ENCODE measurements at places on chromosomes 5 and 9.
A peak's percentile ranks its signal among the peaks of the same experiment; 100 is the strongest.

DNA sequence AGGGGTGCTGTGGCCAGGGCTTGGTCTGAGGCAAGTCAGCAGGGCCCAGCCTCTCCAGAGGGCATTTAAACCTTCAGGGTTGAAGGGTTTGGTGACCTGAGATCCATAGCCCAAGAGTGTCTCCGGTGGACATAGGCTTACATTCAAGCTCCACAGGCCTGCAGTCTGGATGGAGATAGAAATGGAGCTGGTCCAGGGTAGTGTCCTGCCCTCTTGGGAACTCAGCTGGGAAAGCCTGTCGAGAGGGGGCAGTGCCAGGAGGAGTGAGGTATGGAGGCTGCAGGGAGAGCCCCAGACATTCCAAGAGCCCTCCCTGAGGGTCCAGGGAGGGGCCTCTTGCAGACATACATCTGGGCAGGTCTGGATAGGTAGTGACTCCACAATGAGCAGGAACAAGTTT, 177.0 kb upstream of the MVB12B start:
- H3K27me3 ChIP-seq = peaks cover 63% of the 10 kb centered on the region
- no peak overlapping the region for H3K4me3 ChIP-seq
- peaks cover 3% of the 10 kb centered on the region for H3K36me3 ChIP-seq
- no peak for DNase-seq
- peaks cover 10% of the 10 kb centered on the region for H3K4me1 ChIP-seq

- no peaks in the 10 kb centered on the region for H3K27me3 ChIP-seq
- peak overlapping the region; percentile 88 for H3K27ac ChIP-seq
These were observed 9.3 kb downstream of the STOM start for GRCh38 chr9:121360601-121361374.

DNA sequence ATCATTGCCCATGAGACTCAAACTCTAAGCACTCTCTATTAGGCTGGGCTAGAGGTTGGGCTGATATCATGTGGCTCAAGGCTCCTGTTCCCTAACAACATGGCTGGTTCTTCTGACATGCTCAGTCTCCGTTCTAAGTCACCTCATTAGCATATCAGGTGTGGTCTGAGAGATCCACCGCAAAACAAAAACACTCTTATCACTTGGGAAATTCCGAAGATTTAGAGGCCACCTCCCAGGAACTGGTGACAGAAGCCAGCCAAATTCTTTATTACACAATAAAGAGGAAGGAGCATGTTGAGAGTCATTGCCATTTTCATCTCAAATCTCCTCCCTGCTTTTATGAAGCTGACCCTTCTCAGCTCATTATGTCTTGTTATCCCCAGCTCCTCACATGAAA, 107.6 kb downstream of the MSX2 start:
- peaks cover 6% of the 10 kb centered on the region for H3K27me3 ChIP-seq
- H3K36me3 ChIP-seq = no peaks in the 10 kb centered on the region
- no peak overlapping the region for H3K4me3 ChIP-seq
- no peaks in the 10 kb centered on the region for H3K4me1 ChIP-seq
- no peak for DNase-seq

GRCh38 chr9:76545191-76545590, 86.2 kb downstream of the GCNT1 start:
- H3K4me1 ChIP-seq = no peaks in the 10 kb centered on the region
- peaks cover 2% of the 10 kb centered on the region for H3K36me3 ChIP-seq
- no peak overlapping the region for H3K27ac ChIP-seq

- H3K4me3 ChIP-seq = no peak overlapping the region
- no peak for DNase-seq
- H3K27ac ChIP-seq = no peak overlapping the region
- H3K36me3 ChIP-seq = no peaks in the 10 kb centered on the region
- H3K4me1 ChIP-seq = no peaks in the 10 kb centered on the region
These were observed 35.6 kb downstream of the TRIO start for GRCh38 chr5:14178671-14179211.

DNA sequence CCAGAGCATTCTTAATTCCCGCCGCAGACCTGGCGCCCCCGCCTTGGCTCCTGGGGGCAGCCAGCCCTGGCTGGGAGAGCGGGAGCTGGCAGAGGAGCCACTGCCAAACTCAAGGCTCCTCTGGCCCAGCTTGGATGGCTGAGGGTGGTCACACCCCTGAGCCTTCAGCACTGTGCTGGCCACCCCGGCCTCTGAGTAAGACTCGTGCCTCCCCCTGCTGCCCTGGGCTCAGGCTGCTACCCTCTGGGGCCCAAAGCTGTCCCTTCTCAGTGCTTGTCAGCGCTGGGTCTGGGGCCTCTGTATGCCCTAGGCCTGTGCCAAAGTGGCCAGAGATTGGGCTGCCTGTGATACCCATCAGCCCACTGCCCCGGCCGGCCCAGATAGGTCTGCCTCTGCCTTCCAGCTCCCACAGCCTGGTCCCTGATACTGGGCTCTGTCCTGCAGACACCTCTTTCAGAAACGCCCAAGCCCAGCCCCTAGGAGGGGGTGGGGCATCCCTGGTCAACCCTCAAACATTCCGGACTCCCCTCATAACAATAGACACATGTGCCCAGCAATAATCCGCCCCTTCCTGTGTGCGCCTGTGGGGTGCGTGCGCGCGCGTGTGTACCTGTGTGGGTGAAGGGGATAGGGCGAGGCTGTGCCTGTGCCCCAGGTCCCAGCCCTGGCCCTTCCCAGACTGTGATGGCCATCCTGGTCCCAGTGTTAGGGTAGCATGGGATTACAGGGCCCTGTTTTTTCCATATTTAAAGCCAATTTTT, 4.4 kb upstream of the PRR7 start:
- no peaks in the 10 kb centered on the region for H3K27me3 ChIP-seq
- peaks cover 6% of the 10 kb centered on the region for H3K36me3 ChIP-seq
- no peak for DNase-seq
- H3K4me3 ChIP-seq = no peak overlapping the region
- peak overlapping the region; percentile 99 for H3K27ac ChIP-seq
- H3K4me1 ChIP-seq = peaks cover 52% of the 10 kb centered on the region

DNA sequence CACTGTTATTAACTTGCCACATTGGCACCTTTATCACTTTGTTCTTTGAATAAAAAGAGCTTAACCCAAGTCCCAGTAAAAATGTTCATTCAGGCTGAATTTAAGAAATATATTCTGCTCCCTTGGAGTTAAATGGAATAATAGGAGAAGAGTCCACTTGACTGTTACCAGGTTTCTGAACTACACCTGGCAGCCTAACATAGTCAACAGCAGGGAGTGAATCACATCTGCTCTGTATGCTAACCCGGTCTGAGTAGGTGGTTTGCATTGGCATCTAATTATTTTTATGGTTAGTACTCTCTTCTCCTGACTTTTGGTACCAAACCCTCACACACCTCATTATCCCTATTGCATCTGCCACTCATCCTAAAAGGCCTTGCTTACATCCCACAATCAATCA, 86.7 kb downstream of the STK32A start:
- no peak overlapping the region for H3K27ac ChIP-seq
- no peaks in the 10 kb centered on the region for H3K27me3 ChIP-seq
- H3K36me3 ChIP-seq = no peaks in the 10 kb centered on the region
- no peak for DNase-seq
- peaks cover 2% of the 10 kb centered on the region for H3K4me1 ChIP-seq

DNA sequence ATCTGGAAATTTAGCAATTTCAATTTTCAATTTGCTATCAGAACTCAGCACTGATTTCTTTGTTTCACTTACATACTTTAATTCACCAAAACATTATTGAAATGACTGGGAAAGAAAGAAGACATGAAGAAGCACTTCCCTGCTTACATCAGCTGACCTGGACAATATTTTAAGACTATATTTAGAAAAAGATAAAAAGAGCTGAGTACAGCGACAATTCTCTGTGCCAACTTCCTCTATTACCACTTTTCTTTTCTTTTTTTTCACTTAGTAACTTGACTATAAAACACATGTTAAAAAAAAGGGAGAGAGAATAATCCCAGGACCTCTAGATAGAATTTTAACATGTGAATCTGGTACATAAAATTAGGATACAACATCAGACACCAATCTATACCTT, 35.6 kb downstream of the MEF2C start:
- no peak overlapping the region for H3K27ac ChIP-seq
- peaks cover 5% of the 10 kb centered on the region for H3K27me3 ChIP-seq
- no peaks in the 10 kb centered on the region for H3K4me1 ChIP-seq
- no peak overlapping the region for H3K4me3 ChIP-seq

DNA sequence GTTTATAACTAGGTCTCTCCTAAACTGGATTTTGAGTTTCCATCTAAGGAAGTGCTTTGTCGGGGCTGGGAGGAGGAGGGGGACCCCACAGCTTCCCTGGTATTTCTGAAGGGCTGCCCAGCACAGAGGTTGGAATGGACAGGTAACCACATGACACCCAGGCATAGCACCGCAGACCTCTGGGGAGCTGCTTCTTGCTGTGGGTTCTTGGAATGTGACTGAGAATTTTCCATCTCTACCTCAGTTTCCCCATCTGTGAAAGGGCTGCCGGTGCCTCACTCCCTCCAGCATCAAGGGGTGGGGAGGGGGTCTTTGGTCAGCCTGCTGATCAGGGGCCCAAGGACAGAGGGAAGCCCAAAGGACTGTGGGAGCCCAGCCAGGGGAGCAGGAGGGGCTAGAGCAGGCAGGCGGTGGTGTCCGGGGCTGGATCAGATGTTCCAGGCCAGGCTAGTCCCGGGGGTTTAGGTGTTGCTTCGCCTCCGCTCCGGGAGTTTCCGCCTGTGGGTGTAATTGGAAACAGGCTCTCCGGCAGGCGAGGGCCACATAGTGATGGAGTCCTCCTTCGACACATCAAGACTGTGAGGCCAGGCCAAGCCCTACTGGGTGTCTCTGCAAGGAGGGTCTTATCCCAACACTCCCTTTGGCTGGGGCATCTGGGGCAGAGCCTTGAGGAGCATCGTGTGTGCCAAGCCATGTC, 3.3 kb downstream of the OLFML2A start:
- no peak overlapping the region for H3K4me3 ChIP-seq
- peaks cover 2% of the 10 kb centered on the region for H3K36me3 ChIP-seq
- no peak overlapping the region for H3K27ac ChIP-seq
- peaks cover 14% of the 10 kb centered on the region for H3K27me3 ChIP-seq
- DNase-seq = no peak

- H3K27me3 ChIP-seq = no peaks in the 10 kb centered on the region
- no peak for DNase-seq
- H3K4me1 ChIP-seq = no peaks in the 10 kb centered on the region
- H3K4me3 ChIP-seq = no peak overlapping the region
- H3K36me3 ChIP-seq = no peaks in the 10 kb centered on the region
- H3K27ac ChIP-seq = no peak overlapping the region
These were observed 214.7 kb downstream of the IRX2 start for GRCh38 chr5:2536632-2537377.

GRCh38 chr9:94081864-94082463, 2.3 kb upstream of the PTPDC1 start:
- H3K27ac ChIP-seq = no peak overlapping the region
- no peak for DNase-seq
- H3K4me3 ChIP-seq = no peak overlapping the region
- H3K4me1 ChIP-seq = peaks cover 3% of the 10 kb centered on the region
- H3K27me3 ChIP-seq = no peaks in the 10 kb centered on the region

DNA sequence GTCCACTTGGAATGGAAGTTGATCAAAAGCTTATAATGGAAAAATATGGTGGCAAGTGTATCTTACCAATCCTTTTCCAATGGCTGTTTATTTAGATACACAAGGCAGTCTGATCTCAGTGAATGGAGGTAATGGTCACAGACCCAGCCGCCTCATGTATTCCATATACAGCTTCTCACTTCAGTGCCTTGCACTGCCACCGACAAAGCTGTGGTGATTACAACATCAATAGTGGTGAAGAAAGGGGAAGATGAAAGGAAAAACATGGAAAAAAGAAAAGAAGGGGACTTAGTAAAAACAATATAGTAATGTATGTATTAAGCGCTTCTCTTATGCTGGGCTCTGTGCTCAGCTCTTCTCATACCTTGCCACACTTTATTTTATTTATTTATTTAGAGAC, 297.3 kb upstream of the RASA1 start:
- peaks cover 2% of the 10 kb centered on the region for H3K36me3 ChIP-seq
- peaks cover 33% of the 10 kb centered on the region for H3K27me3 ChIP-seq
- no peak for DNase-seq
- H3K27ac ChIP-seq = no peak overlapping the region

GRCh38 chr5:89289604-89290003, 406.6 kb upstream of the MEF2C start:
- no peak for DNase-seq
- no peaks in the 10 kb centered on the region for H3K36me3 ChIP-seq
- no peaks in the 10 kb centered on the region for H3K4me1 ChIP-seq

GRCh38 chr9:14967450-14968321, 57.5 kb upstream of the FREM1 start:
- no peak overlapping the region for H3K27ac ChIP-seq
- no peaks in the 10 kb centered on the region for H3K4me1 ChIP-seq
- DNase-seq = no peak
